Prostate gland (tissue), 2 donors: ENCODE measurements at places on chromosomes 7 and 10. TPM values are rescaled to one million over a fixed set of nuclear protein-coding genes. Genes with fewer than 3 reads are reported as not detected.
A peak's percentile ranks its signal among the peaks of the same experiment; 100 is the strongest.

Gene RBP3
- total RNA-seq, result not detected

Gene ZNF117
- total RNA-seq, result 26.8 TPM

Gene GIMAP1
- 3.9 TPM for total RNA-seq

Gene METTL27
- 19.8 TPM for total RNA-seq

Gene HABP2
- total RNA-seq, result not detected

DNA sequence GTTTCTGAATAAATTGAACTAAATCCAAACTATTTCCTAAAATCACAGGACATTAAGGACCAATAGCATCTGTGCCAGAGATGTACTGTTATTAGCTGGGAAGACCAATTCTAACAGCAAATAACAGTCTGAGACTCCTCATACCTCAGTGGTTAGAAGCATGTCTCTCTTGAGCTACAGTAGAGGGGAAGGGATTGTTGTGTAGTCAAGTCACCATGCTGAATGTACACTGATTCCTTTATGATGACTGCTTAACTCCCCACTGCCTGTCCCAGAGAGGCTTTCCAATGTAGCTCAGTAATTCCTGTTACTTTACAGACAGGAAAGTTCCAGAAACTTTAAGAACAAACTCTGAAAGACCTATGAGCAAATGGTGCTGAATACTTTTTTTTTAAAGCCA, 13.9 kb downstream of the MEST start:
- DNase-seq, result no peak

- no peak for DNase-seq
Observed at GRCh38 chr7:104772405-104773345, 241.3 kb upstream of the KMT2E start.

DNA sequence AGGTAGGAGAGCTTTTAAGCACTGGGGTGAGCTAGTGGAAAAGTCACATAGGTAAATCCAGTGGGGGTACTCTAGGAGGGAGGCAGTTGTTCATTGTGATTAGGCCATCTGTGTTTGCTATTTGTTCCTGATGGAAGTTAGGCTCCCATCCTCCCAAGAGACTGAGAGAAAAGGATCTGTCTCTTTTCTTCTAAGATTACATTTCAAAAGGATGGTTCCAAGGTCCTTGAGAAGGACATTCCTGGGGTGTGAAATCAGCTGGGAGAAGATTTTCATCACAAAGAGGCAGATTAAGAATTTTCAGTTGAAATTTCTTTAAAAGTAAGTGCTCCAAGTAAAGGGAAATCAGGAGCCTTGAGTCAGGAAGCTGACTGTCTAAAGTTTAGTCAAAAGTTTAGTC, 210.8 kb upstream of the CSTF2T start:
- DNase-seq, result no peak

- no peak for DNase-seq
Observed at GRCh38 chr7:127899411-127899810, 131.8 kb downstream of the LRRC4 start.

GRCh38 chr10:30027057-30028005, 32.1 kb downstream of the JCAD start:
- no peak for DNase-seq

- no peak for DNase-seq
Observed at GRCh38 chr10:64036321-64036930, 515.2 kb downstream of the REEP3 start.

- DNase-seq, result no peak
Observed at GRCh38 chr7:127959770-127960169, 71.5 kb downstream of the LRRC4 start.

GRCh38 chr7:1083729-1084657, 3.9 kb upstream of the GPER1 start:
- peak; percentile 43 for DNase-seq

GRCh38 chr7:17495655-17496394, 197.4 kb downstream of the AHR start:
- no peak for DNase-seq

DNA sequence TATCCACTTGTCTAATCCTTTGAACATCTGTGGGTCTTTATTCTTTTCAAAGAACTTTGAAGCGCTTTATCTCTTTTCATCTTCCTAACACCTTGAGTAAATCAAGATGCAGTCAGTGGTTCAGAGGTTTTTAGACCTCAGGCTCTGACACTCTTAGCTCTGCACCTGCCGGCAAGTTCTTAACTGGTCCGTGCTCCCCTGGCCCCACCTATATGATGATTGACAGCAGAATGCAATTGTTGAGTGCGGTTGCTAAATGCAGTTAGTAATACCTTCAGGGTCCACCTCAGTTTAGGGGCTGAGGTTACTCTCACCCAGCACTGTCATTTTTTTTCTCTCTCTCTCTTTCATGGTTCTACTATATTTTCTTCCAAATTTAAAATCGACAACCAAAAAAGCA, 854.2 kb upstream of the AUTS2 start:
- no peak for DNase-seq

- no peak for DNase-seq
Observed at GRCh38 chr7:101990811-101991418, 173.5 kb downstream of the CUX1 start.

GRCh38 chr10:78830976-78831375, 237.8 kb upstream of the ZMIZ1 start:
- no peak for DNase-seq

GRCh38 chr10:132708936-132709335, 77.0 kb downstream of the NKX6-2 start:
- no peak for DNase-seq
